Stimulated activated CD8-positive, alpha-beta memory T cell treated with anti-CD3 and anti-CD28 coated beads, Interleukin-4, amount 100 ng/mL, for 48 hours (primary cell): ENCODE measurements at places on chromosomes 5 and 9.

DNA sequence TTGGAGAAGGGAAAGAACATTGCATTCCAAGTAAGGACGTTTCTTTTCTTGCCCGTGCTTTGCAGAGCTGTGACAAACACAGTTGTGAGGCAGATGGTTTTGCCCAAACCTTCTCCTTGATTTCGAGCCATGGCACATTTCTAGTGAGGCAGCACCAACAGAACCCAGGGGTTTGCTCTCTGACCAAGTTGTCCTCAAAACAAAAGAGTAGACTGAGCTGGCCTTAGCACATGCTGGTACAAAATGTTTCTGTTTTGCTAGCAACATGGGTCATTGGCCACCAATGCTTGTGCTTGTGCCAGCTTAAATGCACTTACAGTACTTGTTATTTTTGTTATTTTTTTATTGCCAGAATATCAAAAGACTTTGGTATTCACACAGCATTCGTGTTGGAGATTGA is 328.8 kb downstream of the GADD45G start:
- DNase-seq = no peak

- no peak for DNase-seq
Observed at GRCh38 chr9:134950386-134951210, 32.9 kb upstream of the FCN1 start.

- no peak for DNase-seq
Observed at GRCh38 chr9:117403848-117404247, 11.0 kb downstream of the ASTN2 start.

- DNase-seq = no peak
Observed at GRCh38 chr5:111948092-111948841, 191.3 kb upstream of the NREP start.

DNA sequence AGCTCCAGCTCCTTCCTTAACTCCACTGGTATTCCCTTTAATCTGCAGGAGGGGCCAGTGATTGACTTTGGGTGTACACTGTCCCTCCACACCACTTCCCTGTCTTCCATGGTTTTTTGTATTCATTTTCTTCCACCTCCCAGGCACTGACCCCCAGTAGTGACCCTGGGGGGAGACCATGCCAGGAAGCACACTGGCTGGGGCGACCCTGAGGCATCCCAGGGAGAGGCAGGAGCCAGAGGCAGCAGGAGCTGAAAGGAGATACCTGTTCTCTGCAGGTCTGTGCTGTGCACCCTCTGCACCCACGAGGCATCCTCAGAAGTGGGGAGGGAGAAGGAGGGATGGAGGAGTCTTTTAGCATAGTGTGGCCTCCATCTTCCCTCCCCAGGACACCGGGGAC is 27.6 kb downstream of the IRX4 start:
- DNase-seq = no peak

GRCh38 chr5:39558541-39558940 is 133.8 kb upstream of the DAB2 start:
- no peak for DNase-seq

GRCh38 chr9:28120184-28120583 is 546.9 kb upstream of the C9orf72 start:
- DNase-seq = no peak

DNA sequence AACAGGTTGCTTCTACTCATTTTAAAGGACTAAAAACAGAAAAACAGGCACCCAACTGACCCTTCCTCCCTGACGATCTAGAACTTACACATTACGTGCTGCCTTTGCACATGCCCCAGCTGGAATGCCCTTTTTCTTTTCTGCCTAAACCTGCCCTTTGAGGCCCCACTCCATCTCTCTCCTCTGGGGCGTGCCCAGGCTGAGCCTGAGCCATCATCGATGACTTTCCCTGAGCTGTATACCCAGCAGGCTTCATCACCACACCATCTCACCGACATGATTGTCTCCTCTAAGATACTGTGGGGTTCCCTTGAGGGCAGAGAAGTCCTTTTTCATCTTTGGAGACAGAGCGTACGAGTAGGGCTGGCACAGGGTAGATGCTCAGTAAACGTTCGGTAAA is 24.1 kb upstream of the GABBR2 start:
- DNase-seq = no peak

- no peak for DNase-seq
Observed at GRCh38 chr9:89538871-89539270, 41.0 kb upstream of the SEMA4D start.

GRCh38 chr5:179825655-179826182 is 5.0 kb downstream of the SQSTM1 start:
- no peak for DNase-seq
